ENCODE measurements at places on chromosomes 7 and 10.
A peak's percentile ranks its signal among the peaks of the same experiment; 100 is the strongest.

- DNase-seq, result peak; percentile 18
Observed at GRCh38 chr10:86693721-86694369, 25.5 kb downstream of the LDB3 start.

DNA sequence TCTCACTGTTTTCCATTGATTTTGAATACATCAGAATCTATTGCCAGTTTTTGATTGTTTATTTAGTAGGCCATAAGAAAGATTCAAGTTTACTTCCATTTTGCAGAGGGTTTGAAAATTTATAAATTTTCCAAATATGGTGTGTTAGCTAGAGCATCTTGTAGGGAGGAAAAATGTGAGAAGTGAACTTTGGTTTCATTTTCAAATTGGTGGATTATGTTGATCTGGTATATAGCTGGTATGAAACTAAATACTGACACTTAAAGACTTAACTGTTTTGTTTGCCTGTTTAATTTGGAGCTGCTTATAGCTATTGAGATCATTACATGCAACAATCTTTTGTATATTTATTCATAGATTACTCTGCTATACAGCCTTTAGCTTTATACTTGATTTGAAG, 108.1 kb downstream of the ADAM22 start:
- DNase-seq, result no peak

DNA sequence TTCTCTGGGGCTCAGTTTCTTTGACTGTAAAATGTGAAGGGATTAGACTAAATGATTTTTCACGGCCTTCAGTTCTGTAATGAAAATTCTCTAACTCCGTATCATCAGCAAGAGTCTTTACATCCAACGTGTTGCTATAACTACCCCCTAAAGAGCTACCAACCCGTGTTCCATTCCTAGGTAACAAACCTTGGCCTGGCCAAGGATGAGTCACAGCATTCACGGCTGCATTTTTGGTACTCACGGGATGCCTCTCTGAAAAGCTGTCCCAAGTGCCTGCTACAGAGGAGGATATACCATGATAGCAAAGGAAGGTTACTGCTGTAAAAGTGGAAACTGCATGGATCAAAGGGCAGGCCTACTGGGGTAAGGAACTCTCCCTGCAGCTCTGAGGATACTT, 5.9 kb downstream of the LRRC4 start:
- no peak for DNase-seq

GRCh38 chr7:45417268-45417667, 156.9 kb upstream of the ADCY1 start:
- no peak for DNase-seq

- no peak for DNase-seq
Observed at GRCh38 chr10:12513775-12514673, 164.7 kb downstream of the CAMK1D start.

- DNase-seq, result no peak
Observed at GRCh38 chr7:135334830-135335543, 101.3 kb downstream of the STRA8 start.

- peak; percentile 35 for DNase-seq
Observed at GRCh38 chr7:137606061-137606674, 240.6 kb downstream of the DGKI start.

- no peak for DNase-seq
Observed at GRCh38 chr10:108836362-108836761, 1086.9 kb downstream of the XPNPEP1 start.

GRCh38 chr7:132234711-132235110, 341.6 kb downstream of the PLXNA4 start:
- DNase-seq, result no peak

Data from AML-193 (cell line).